ENCODE measurements at places on chromosomes 12 and 14. TPM values are rescaled to one million over a fixed set of nuclear protein-coding genes. Genes with fewer than 3 reads are reported as not detected.

DNA sequence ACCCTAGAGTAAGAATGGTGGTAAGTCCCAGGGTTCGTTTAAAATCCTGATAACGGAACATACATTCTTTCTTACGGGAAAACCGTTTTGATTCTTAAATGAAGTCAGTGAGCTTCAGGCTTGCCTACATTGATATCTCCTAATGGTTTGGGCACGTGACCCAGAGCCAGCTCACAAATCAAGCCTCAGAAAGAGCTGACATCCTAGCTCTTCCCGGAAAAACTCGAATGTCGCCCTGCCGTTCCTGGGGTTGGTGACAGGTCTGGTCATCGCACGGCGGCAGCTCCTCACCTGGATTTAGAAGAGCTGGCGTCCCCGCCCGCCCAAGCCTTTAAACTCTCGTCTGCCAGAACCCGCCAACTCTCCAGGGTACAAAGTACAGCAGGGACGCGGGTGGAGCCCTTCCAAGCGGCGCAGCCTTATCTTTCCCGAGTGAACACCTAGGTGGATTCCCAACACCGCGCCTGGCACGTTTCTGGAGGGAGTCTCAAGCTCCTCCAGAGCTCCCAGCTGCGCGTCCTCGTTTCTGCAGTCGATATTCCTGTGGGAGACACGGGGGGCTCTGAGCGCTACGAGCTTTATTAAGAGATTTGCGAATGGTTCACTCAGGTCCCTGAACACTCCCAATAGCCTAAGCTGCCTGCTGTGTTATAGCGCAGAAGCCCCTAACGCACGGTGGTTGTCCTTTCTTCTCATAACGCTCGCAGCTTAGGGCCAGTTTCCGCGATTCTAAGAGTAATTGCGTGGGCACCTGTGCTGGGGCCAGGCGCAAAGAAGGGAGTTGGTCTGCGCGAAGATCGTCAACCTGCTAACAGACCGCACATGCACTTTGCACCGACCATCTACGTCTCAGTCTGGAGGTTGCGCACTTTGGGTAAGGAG, at the start of gene SSTR1:
TSS of gene SSTR1 (plus strand) at position 169 of the 882 bp plus-strand sequence. CDS start 1,486 bp downstream, outside the sequence.
- no peak for DNase-seq

GRCh38 chr12:108125073-108125472, 4.0 kb upstream of the WSCD2 start:
- DNase-seq: no peak

DENND5B gene
- 19.7 TPM for total RNA-seq

NRIP2 gene
- 3.6 TPM for total RNA-seq

GRCh38 chr12:65747338-65747737, 76.9 kb upstream of the HMGA2 start:
- no peak for DNase-seq

ATXN7L3B gene
- 15.6 TPM for total RNA-seq

A2M gene
- total RNA-seq: 1,306 TPM
